ENCODE measurements at places on chromosomes 5 and 9. TPM values are rescaled to one million over a fixed set of nuclear protein-coding genes. Genes with fewer than 3 reads are reported as not detected.
A peak's percentile ranks its signal among the peaks of the same experiment; 100 is the strongest.

GRCh38 chr9:121942866-121943382 lies 150.2 kb downstream of the TTLL11 start:
- H3K36me3 ChIP-seq, result no peaks in the 10 kb centered on the region
- DNase-seq, result no peak

DNA sequence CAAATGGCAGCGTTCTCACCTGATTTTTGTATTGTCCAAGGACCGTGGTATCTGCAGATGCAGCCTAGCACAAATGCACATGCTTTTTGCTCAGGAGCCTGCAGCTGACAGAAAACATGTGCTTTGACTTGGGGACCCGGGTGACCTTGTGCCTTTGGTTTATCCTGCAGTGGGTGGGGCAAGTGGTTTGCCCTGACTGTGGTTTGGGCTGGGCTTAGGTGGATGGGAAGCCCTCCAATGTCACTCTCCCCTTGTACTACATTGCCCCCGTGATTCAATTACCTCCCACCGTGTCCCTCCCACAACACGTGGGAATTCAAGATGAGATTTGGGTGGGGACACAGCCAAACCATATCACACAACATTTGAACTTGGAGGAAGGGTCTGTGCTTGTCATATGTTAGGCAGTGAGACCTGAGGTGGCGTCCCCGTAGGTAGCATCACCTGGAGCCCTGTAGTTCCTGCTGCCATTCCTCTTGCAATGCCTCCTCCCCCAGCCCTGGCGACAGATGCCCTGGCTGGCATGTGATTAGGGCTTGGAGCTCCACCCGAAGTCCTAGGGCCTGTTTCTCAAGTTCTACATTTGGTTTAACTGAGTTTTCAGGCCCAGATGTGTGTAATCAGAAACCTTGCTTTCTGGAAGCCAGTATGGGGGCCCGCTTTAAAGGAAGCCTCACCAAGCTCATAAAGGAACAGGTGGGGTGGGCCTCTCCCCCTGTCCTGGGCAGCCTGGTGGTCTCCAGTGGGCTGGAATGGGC lies 2.1 kb downstream of the ANKRD33B start:
- no peak overlapping the region for H3K4me3 ChIP-seq
- no peaks in the 10 kb centered on the region for H3K27me3 ChIP-seq
- no peak overlapping the region for H3K27ac ChIP-seq
- no peak for DNase-seq

GRCh38 chr9:106432631-106433030 lies 430.3 kb upstream of the ZNF462 start:
- H3K27me3 ChIP-seq, result no peaks in the 10 kb centered on the region
- no peak for DNase-seq
- no peak overlapping the region for H3K4me3 ChIP-seq
- no peaks in the 10 kb centered on the region for H3K36me3 ChIP-seq

GRCh38 chr9:127742435-127743088 lies 7.5 kb upstream of the TOR2A start:
- no peak overlapping the region for H3K4me3 ChIP-seq
- H3K36me3 ChIP-seq, result no peaks in the 10 kb centered on the region
- no peak for DNase-seq
- no peaks in the 10 kb centered on the region for H3K27me3 ChIP-seq

DNA sequence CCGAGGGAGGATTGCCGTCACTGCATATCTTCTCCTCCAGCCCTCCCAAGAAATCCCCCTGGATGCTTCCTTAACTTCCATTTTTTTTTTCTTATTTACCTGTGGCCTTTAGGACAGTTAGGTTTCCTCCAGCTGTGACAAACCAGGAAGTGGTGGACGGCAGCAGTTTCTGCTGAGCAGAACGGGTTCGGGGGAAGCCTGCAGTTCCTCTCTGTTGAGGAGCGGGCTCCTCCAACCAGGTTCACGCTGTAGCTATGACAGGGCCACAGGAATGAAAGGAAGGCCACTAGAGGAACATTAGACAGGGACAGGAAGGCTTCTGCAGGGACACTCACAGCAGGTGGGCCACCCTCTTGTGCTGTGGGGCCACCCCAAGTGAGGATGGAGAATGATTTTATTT lies 76.7 kb upstream of the SYK start:
- DNase-seq, result no peak
- H3K27ac ChIP-seq, result no peak overlapping the region
- no peaks in the 10 kb centered on the region for H3K4me1 ChIP-seq

DNA sequence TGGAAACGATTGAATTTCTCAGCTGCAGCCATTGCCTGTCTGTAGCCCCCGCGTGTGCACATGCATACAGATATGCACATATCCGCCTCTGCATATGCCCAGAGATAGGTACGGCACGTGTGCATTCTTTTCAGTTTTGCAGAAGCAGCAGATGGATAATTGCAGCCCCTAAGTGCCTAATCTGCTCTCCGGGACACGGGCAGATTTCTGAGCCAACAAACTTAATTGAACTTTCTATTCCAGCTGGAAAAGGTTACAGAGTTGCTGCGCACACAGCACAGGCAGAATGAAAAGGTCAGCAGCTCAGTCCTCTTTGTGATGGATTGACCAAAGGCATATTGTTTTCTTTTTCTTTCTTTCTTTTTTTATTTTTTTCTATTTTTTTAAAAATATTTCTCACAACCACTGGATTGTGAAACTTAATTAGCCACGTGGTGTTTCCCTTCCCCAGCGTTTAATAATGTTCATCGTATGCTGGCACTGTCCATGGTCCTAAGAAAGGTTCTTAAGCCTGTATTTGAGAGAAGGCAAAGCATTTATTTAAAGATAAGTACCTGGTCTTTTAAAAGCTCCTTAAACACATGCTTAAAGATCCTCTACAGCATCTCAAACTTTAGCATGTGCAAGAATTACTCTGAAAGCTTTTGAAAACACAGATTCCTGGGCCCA lies 270.2 kb upstream of the BRINP1 start:
- H3K27me3 ChIP-seq, result no peaks in the 10 kb centered on the region
- no peak overlapping the region for H3K4me3 ChIP-seq
- DNase-seq, result no peak
- H3K27ac ChIP-seq, result no peak overlapping the region
- no peaks in the 10 kb centered on the region for H3K36me3 ChIP-seq
- no peaks in the 10 kb centered on the region for H3K4me1 ChIP-seq

DNA sequence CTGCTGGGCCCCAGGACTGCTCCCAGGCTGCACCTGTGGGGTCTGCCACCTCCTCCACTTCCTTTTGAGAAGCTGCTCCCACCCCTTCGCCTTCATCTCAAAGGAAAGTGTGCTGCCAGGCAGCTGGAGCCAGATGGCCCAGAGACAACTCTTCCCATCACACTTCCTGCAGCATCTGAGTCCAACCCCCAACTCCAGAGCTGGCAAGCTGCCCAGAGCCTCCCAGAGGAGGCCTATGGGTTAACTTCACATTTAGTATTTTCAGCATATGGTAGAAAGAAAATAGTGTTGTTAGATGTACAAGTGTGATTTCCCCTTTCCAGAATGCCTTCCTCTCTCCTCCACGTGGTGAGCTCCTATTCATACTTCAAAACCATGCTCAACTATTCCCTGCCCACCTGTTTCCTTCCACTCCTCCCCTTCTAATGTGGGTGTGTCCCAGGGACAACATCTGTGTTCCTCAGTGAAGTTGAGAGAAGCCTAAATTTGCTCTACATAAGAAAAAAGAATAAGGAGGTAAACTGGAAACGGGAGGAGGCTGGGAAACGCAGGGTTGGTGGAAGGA lies 38.6 kb upstream of the KCNMB1 start:
- no peaks in the 10 kb centered on the region for H3K36me3 ChIP-seq
- no peak overlapping the region for H3K27ac ChIP-seq
- no peak overlapping the region for H3K4me3 ChIP-seq
- H3K4me1 ChIP-seq, result no peaks in the 10 kb centered on the region
- H3K27me3 ChIP-seq, result no peaks in the 10 kb centered on the region

DNA sequence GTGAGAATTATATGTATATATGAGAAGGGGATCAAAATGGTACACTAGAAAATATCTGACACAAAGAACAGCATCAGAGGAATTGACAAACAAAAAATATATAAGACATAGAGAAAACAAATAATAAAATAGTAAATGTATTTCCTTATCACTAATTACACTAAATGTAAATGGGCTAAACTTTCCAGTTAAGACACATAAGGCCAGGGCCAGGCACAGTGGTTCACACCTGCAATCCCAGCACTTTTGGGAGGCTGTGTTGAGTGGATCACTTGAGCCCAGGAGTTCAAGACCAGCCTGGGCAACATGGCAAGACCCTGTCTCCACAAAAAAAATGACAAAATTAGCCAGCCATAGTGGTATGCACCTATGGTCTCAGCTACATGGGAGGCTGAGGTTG lies 8.5 kb downstream of the FBXL17 start:
- H3K27ac ChIP-seq, result no peak overlapping the region
- DNase-seq, result no peak
- H3K36me3 ChIP-seq, result no peaks in the 10 kb centered on the region
- H3K27me3 ChIP-seq, result no peaks in the 10 kb centered on the region

DNA sequence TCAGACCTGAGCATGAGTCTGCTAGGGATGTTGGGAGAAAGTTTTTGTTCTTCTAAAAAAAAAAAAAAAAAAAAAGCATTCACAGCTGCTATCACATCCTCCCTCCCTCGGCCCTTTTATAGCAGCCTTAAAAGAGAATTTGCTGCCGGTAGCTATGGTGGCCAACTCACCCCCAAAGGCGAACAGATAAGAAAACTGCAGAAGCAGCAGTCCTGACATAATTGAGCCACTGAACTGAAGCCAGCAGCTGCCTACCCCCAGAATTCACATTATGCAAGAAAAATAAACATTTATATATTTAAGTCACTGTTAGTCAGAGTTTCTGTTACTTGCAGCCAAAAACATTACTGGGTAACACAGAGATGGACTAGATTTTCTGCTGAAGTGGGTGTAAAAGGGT lies 124.3 kb upstream of the SMARCA2 start:
- H3K4me1 ChIP-seq, result no peaks in the 10 kb centered on the region
- H3K27me3 ChIP-seq, result no peaks in the 10 kb centered on the region
- no peak overlapping the region for H3K27ac ChIP-seq
- no peak overlapping the region for H3K4me3 ChIP-seq
- no peak for DNase-seq
- no peaks in the 10 kb centered on the region for H3K36me3 ChIP-seq

- no peaks in the 10 kb centered on the region for H3K36me3 ChIP-seq
- no peak overlapping the region for H3K27ac ChIP-seq
- H3K4me1 ChIP-seq, result no peaks in the 10 kb centered on the region
- H3K27me3 ChIP-seq, result no peaks in the 10 kb centered on the region
- no peak overlapping the region for H3K4me3 ChIP-seq
These were observed 60.6 kb downstream of the NSUN2 start for GRCh38 chr5:6572086-6572824.

- H3K27ac ChIP-seq, result no peak overlapping the region
- H3K36me3 ChIP-seq, result no peaks in the 10 kb centered on the region
- no peak for DNase-seq
- H3K4me3 ChIP-seq, result no peak overlapping the region
These were observed 394.5 kb downstream of the SPATA31D1 start for GRCh38 chr9:82382887-82383616.

DNA sequence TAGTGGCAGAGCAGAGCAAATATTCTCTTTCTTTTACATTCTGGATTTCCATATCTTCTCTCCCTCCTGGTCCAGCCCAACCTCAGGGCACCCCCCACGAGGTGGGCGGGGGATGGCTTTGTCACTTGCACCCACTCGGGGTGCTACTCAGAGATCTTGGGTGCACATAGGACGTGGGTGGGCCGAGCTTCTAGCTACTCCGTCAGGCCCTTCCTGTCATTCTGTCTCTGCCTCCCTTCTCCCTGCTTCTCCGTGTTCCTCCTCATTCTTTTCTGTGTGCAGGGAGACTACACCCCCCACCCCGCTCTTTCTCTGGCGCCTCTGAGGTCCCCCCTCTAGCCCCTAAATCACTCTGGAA lies 19.5 kb downstream of the PCDHGC5 start:
- no peaks in the 10 kb centered on the region for H3K27me3 ChIP-seq
- H3K4me1 ChIP-seq, result no peaks in the 10 kb centered on the region
- H3K4me3 ChIP-seq, result no peak overlapping the region
- DNase-seq, result peak; percentile 57
- H3K36me3 ChIP-seq, result no peaks in the 10 kb centered on the region
- H3K27ac ChIP-seq, result peak overlapping the region; percentile 96

- no peak overlapping the region for H3K27ac ChIP-seq
- H3K4me3 ChIP-seq, result no peak overlapping the region
- no peak for DNase-seq
- no peaks in the 10 kb centered on the region for H3K4me1 ChIP-seq
These were observed 75.1 kb upstream of the FBN2 start for GRCh38 chr5:128613128-128613527.

DNA sequence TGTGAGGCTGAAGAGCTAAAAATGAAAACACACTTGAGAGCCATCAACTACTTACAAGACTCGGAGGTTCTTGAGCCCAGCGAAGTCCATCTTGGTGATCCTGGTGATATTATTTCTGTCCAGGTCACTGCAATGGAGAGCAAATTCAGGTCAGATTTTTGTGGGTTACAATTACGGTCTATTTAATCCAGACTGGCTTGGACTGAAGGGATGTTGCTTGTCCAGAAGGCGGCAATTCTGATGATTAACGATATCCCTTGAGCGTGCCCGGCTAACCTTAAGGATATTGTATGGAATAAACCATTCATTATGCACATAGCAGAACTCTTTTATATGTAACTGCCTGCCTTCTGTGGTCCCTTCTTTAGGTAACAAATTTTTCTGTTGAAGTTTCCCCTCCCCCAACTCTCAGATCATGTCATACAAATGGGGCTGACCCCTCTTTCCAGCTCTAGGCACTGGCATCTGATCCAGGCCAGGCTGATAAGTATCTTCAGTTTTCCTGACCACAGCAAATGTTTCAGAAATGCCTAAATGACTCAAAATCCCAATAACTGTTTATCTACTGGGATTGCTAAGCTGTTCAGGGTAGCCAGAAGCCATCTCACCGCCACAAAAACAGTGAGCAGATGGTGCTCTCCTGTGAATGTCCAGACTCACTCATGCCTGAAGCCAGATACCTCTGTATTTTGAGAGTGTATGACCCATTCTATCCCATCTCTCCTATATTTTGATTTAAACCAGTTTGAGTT lies 49.4 kb downstream of the SLIT3 start:
- H3K27ac ChIP-seq, result no peak overlapping the region
- H3K4me3 ChIP-seq, result no peak overlapping the region
- H3K27me3 ChIP-seq, result no peaks in the 10 kb centered on the region
- H3K36me3 ChIP-seq, result peaks cover 4% of the 10 kb centered on the region

Gene NR6A1
- 1.6 TPM for total RNA-seq

Gene NFIB
- 160 TPM for total RNA-seq

Gene PPIC
- 71.1 TPM for total RNA-seq

Gene SPATA31C1
- total RNA-seq, result not detected

Gene KIF12
- total RNA-seq, result not detected

Gene RGS7BP
- 27.3 TPM for total RNA-seq

Gene CKMT2
- total RNA-seq, result 29.3 TPM

All from aorta (tissue), 5 donors.